ENCODE measurements at places on chromosomes 1 and 21.

DNA sequence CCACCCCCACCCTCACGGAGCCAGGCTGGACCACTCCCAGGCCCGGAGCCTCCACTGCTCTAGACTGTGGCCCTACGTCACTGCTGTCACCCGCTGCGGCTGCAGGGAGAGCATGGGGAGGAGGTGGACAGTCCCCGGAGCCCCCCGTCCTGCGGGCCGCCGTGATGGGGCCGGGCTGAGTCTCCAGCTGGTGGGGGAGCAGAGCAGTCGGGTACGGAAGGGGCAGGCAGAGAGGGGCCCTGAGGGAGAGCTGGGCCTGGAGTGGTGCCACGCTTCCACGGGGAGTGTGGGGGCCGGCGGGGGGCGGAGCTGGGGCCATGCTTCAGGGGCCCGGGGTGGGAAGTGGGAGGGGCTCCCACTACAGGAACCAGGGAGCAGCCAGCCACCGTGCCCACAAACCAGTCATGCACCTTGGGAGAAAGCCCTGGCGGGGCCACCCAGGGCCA, 98.9 kb upstream of the KCNK1 start:
- DNase-seq = no peak

DNA sequence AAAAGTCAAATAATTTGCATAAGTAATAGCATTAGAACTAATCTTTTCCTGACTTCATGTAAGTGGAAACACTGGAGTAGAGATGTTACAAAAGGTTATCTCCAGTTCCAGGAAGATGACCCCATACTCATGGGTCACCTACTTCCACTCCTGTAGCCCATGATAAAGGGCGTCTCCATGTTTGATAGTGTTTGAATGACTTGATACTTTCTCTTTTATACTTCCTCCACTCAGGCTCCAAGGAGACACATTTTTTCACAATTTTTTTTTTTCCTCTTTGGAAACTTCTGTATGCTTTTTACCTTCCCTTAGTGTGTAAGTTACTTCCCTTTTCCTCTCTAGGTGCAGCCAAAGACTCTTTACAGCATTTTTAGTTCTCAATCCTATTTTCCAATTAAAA, 382.1 kb upstream of the B3GALT2 start:
- no peak for DNase-seq

- no peak for DNase-seq
Measured at GRCh38 chr1:232538224-232538942, 91.5 kb downstream of the SIPA1L2 start.

- no peak for DNase-seq
Measured at GRCh38 chr1:38561725-38562124, 297.8 kb downstream of the RRAGC start.

DNA sequence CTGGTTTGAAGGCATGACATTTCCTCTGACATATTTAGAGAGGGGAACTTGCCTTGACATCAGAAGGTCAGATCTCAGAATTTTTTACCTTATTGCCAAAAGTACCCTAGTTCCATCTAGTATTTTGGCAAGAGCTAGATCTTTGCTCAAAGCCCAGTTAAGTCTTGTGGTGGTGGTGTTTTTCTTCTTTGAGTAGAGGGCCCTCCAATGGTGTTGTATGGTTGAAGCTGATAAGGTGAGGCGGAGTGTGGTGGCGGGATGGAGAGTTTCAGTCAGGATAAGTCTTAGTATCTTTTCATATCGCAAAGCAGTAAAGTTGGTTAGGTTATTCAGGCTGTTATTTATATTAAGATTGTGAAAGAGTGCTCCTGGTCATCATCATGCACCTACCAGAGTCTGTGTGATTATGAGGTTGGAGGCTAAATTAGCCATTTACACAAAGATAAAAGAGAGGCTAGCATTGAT, 20.1 kb upstream of the MACF1 start:
- DNase-seq = no peak

DNA sequence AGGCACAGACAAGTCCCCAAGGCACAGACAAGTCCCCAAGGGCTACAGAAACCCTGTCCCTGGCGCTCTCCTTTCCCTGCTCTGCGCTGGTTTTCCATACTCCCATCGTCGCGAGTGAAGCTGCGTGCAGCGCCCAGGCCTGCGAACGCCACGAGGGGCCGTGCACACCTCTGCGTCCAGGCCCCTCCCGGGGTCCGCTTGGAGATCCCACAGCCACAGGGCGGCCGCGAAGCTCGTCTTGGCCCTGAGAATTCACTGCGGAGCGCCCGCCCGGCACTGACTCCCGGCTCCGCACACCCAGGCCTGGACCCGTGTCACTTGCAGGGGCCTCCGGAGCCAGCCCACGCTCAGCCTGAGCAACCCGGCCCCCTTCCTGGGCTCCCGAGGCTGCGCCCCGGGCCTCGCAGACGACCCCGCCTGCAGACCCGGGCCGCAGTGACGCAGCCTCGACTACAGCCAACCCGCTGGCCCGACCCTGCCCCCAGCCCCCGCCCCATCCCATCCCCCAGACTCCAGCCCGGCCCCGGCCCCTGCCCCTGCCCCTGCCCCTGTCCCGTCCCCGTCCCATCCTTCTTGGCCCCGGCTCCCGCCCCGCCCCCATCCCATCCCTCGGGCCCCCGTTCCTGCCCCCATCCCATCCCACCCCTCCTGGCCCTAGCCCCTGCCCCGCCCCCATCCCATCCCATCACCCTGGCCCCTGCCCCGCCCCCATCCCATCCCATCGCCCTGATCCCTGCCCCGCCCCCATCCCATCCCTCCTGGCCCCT, 841 bp downstream of the POFUT2 start:
- no peak for DNase-seq

DNA sequence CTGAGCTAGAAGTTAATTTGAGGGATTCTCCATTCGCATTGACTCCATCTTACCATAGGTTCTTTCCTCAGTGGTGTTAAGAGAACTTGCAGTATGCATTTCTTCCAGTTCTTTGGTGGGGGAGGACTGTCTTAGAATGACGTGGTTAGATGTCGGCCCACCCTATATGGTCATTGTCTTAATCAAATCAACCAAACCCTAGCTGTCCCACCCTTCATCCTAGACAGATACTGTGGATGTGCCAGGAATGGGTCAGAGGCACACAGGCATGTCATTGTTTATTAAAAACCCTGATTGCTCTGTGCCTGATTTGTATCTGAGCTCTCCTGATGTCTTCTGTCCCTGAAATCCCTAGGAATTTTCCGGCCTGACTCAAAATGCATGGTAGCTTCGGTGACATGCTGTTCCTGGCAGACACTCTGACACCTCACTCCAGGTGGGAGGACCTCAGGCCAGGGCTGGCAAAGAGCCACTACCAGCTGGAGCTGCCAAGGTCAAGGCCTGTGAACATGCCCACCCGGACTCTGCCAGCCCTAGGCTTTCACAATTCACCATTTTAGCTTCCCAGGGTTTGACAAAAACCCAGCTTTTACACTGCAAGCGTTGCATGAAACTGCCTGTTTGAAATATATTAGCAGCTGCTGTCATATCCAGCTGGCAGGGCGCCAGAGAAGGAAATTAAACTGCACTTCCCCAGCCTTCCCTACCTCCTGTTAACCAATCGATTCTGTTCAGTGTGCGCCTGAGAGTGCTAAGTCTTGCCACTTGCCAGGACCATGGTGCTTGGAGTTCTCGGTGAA, 134.0 kb downstream of the FAM78B start:
- DNase-seq = no peak

DNA sequence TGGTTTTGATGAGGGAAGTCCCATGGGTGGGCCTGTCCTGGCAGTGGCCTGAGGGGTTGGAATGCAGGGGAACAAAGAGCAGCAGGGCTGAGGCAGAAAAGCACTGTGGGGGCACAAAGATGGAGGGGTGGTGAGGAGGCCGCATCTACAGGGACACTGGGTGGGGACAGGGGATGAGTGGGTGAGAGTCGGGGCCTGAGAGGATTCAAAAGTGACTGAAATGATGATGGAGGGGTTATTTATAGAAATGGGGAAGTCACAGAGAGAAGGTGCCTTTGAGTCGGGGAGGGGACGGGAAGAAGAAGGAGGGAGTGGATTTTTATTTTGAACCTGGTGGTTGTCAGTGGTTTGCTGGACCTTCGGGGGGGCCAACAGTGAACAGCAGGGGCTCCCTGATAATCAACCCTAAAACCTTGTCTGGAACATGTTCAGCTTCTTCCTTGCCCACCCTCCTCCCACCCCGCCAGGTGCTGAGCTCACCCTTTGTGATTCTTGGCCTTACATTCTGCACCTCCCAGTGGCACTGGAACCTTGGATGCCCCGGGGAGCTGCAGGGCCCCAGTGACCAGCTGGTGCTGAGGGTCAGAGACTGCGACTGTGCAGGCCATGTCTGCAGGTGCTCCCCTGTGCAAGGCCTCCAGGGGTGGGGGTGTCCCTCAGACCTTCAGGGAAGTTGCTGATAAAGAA, 42.9 kb downstream of the IER5 start:
- DNase-seq = no peak

DNA sequence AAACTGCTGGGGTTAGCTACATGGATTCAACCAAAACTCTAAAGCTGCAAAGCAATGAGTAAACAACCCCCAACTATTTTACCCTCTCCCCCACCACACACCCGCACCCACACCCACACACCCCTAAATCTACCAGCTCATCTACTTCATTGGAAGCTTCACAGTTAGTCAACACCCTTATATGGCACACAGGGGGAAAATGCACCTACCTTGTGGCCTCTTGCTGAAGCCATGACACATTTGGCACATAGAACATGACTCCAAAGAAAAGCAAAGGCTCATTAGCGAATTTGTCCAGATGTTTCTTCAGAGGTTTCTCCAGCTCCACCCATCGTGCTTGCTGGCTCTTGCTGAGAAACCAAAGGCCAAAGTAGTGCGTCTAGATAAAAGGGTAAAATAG, 99.8 kb downstream of the PTPN14 start:
- DNase-seq = no peak
